ENCODE measurements at places on chromosomes 12 and 14.

GRCh38 chr14:65392296-65392695 lies 20.2 kb upstream of the FUT8 start:
- no peak for DNase-seq

- no peak for DNase-seq
Observed at GRCh38 chr14:75554482-75554881, 23.9 kb upstream of the FLVCR2 start.

DNA sequence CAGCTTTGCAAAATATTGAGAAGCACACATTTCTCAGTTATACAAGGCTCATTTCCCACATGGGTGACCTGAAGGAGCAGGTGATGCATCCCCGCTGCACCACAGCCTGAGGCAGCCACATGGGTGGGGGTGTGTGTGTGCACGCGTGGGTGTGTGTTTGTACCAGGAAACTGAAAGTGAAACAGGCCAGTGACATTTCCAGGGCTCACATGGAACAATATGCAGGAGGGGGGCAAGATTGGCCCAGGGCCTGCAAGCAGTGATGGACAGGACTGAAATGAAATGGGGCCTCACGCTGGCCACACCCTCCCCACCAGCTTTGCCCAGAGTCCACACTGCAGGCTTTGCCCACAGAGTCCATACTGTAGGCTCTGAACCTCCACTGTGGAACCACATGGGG lies 154.2 kb upstream of the PARP11 start:
- DNase-seq, result no peak

DNA sequence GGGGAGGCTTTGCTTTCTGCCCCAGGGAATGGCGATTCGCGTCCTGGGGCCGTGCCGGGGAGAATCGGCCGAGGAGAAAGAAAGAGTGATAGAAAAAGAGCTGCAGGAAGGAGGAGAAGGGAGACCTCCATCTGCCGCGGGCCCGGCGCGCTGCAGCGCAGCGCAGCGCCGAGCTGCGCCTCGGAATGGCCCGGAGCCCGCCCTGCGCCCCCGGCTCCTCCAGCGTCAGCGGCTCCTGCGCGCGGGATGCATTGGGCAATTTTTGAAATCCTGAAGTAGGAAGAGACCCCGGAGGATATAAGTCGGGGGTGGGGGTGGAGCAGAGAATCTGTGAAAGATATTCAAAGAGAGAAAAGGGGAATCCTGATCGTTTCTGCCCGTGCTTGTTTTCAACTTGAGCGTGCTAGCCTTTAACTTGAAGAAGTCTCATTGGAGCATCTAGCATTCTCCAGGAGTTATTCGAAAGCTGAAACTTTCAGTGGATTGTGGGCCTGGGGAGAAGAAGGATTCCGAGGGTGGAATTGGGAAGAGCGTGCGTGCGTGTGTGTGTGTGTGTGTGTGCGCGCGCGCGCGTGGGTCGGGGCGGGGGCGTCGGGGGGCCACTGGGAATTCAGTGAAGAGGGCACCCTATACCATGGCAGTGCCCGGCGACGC lies 441 bp downstream of the PDE3A start:
- peak; percentile 41 for DNase-seq

GRCh38 chr14:95660651-95661515 lies 25.3 kb upstream of the TCL1B start:
- DNase-seq, result no peak

DNA sequence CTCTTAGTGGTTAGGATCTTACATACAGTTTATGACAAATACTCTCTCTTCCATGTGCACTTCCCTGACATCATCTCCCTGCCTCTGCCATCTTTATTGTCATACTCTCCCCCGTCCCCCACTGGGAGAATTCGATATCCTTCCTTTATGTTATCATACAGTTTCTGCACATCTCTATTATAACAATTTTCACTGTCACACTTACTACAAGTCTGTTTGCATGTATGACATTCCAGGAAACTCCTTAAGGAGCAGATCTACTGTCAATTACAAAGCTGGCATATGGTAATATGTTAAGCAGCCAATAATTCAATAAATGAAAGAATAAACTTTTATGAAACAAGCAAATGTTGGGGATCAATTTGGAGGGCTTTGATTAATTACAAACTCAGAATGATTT lies 91.1 kb downstream of the KCNH5 start:
- DNase-seq, result no peak

DNA sequence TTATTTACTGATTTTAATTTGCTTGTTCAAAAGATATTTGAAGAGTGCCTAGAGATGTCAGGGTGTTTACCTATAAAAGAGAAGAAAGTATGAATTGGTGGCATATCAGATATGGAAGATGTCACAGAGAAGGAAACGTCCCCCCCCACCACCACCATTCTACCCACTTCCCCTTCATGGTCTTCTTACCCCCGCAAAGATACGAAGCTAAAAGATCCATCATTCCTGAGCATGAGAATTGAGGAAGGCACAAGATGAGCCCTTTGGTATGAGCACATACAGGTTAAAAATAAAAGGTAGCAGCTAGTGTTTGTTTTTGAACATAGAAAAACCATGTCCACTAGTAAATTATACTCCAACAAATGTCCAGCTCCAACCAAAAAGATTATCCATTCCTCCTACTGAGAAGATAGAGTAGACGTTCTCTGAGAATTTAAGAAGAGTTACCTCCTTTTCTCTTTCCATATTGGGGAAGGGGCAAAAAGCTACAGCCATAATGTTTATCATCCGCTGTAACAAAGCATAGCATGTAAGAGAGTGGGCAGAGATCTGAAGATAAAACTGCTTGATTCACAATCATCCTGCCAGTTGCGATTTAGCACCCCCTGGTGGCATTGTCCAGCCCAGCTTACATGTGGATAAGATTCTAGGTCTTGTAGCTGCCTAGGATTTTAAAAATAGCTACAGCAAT lies 29.1 kb downstream of the NFYB start:
- peak; percentile 78 for DNase-seq

- DNase-seq, result no peak
Observed at GRCh38 chr14:51304438-51304837, 64.4 kb downstream of the TMX1 start.

GRCh38 chr12:14678547-14679150 lies 17.8 kb downstream of the GUCY2C start:
- DNase-seq, result no peak

- no peak for DNase-seq
Observed at GRCh38 chr12:81874586-81874985, 115.4 kb upstream of the PPFIA2 start.

GRCh38 chr14:26810631-26811030 lies 212.8 kb upstream of the NOVA1 start:
- no peak for DNase-seq

DNA sequence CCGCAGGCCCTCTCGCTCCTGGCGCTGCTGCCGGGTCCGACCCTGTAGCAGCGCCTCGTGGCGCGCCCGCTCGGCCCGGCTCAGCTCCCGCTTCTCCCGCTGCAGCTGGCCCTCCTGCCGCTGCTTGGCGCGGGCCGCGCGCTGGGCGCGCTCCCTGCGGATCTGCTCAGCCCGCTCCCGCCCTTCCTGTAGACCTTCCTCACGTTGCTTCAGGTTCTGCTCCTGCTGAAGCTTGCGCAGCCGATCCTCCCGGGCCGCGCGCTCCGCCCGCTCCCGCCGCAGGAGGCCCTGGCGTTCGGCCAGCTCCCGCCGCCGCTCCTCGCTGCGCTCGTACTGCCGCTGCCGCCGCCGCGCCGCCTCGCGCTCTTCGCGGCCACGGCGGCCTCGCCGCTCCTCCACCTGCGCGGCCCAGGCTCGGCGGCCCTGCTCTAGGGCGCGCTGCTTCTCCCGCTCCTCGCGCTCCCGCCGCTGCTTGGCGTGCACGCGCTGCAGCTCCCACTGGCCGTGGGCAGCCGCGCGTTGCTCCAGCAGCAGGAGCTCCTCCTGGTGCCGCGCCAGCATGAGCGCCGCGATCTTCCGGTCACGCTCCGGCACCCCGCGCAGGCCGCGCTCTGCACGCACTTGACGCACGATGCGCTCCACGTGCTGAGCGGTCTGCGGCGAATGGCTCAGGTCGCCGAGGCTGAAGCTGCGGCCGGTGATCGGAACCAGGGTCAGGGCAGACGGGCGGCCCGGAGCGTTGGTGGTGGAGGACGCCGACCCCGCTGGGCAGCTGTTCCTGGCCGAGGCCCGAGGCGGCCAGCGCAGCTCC lies 2.4 kb downstream of the CCDC177 start:
- no peak for DNase-seq

DNA sequence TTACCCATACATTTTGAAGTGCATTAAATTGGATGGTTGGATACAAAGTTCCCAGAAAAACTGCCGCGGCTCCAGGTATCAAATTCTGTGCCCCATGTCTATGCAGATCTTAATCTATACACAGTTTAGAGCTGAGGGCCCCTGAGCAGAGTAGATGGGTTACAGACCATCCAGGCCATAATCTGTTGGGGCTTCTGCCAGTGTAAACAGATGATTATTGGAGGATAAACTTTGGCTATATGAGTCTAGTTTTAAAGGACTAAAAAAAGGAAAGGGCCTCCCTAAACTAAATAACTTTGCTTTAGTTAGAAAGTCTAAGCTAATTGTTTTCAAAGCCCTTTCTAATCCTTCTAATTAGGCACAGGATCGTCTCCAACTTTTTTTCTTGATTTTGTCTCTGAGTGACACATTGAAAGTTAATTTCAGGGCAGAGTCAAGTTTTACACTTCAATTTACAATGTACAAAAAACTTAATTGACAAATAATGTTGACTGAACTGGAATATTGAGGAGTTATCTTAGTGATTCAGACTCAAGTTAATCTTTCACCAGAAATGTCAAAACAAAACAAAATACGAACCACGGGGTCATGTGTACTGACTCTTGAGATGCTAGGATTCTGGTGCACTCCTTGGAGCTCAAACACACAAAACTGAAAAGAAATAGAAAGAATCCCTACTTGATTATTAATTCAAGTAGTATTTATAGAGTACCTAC lies 133.9 kb upstream of the SCAF11 start:
- DNase-seq, result no peak

DNA sequence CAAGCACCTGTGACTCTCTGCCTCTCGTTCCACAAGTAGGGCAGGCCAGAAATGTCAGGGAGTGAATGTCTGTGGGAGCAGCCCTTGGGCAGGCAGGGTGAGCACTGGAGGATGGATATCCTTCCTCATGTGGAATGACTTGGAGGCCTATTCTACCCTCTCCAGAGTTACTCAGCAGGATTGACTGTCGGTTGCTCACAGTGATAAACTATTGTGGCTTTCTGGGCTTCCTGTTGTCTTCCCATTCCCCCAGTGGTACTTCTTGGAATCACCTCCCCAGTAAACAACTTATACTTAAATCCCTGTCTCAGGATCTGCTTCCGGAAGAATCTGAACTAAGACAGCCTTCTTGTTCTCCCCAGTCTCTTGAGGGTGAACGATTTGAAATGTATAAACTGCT lies 79.6 kb upstream of the MANSC4 start:
- no peak for DNase-seq

GRCh38 chr12:46677749-46678148 lies 148.0 kb downstream of the SLC38A4 start:
- DNase-seq, result no peak

GRCh38 chr12:31312431-31312830 lies 13.5 kb downstream of the SINHCAF start:
- DNase-seq, result no peak

DNA sequence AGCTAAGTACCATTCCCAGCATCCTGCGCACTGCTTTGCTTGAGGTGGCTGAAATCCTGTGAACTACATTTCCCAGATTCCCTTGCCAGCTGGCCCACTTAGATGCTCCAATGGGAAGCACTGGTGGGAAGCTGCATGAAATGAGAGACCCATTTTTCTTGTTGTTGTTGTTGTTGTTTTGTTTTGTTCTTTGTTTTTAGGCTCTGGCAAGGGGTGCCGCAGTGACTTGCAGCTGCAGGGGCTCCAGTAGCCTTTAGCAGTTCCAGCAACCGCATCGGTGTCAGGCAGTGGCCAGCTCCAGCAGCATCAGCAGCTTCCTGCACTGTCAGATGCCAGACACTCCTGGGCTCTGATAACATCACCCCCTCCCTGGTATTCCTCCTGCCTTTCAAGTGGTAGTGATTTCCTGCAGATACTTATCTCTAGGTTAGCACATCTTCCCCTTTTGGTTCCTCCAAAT lies 8.8 kb upstream of the EGLN3 start:
- no peak for DNase-seq

GRCh38 chr14:23025151-23025814 lies 9.4 kb downstream of the PSMB5 start:
- peak; percentile 68 for DNase-seq

DNA sequence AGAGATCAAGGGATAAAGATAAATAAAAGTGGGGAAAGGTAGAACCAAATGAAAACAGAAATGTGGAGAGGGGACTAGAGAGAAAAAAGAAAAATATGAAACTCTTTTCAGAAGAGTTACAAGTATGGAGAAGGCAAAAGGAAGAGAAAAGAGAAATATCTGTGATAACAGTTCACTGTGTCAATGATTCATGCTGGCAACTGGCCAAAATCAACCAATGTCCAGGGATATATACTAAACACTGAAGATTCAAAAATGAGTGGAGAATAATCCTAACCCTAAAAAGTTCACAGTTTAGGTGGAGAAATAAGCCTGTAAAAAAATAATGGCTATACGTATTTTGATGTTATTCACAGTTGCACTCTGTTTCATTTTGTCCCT lies 372.3 kb upstream of the KITLG start:
- no peak for DNase-seq

DNA sequence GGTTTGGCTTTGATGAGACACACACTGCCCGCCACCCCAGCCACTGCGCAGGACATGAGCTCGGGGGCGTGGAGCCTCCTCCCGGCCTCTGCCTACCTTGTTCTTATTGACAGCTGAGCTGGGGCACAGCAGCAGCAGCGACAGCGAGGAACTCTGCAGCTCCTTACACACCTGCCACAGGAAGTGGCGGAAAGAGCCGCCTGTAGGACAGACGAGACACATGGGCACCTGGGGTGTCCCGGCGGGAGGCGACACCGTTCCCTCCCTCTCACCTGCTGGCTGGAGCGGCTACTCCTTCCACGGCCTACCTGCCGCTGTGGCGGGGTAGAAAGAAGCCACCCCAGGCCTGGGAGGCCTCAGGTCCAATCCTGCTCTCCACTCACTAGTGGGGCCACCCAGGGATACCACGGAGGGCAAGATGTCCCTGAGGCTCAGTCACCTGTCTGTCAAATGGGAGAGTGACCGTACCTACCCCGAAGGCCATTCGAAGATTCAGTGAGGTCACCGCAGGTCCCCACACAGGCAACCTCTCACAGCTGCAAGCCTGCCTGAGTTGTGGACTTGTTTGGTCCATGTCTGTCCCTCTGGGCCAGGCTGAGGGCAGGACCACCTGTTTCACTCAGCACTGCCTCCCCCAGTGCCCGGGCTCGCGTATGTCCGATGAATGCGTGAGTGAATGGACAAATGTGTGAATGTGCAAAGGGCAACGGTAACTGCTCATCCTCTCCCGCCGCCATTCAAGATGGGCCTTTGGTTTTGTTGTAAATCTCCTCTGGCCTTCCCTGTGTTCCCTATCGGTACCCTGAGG lies 42.6 kb downstream of the TRAFD1 start:
- DNase-seq, result no peak

GRCh38 chr14:59333668-59334067 lies 131.5 kb downstream of the GPR135 start:
- DNase-seq, result no peak
